ENCODE measurements at places on chromosomes 16 and 17.

DNA sequence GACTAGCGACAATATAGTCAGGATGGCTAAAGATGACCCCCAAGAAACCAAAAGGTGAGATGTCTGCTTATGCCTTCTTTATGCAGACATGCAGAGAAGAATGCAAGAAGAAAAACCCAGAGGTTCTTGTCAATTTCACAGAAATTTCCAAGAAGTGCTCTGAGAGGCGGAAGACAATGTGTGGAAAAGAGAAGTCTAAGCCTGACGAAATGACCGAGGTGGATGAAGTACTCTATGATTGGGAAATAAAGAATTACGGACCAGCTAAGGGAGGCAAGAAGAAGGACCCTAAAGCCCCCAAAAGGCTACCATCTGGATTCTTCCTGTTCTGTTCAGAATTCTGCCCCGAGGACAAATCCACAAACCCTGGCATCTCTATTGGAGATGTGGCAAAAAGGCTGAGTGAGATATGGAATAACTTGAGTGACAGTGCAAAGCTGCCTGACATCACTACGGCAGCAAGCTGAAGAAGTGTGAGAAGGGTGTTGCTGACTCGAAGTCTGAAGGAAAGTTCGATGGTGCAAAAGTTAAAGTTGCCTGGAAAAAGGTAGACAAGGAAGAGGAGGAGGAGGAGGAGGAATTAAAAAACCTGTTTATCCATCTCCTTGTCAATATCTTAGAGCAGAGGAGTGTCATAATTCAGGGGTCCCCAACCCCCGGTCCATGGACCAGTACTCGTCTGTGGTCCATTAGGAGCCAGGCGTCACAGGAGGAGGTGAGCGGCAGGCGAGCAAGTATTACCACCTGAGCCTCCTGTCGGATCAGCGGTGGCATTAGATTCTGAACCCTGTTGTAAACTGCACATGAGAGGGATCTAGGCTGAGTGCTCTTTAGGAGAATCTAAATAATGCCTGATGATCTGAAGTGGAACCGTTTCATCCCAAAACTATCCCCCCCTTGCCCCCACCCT is 25.1 kb upstream of the ADGRG1 start:
- DNase-seq: no peak

GRCh38 chr17:75091855-75092327 is 4.1 kb downstream of the SLC16A5 start:
- DNase-seq: no peak

GRCh38 chr16:17939122-17939536 is 397.4 kb downstream of the NPIPA8 start:
- DNase-seq: no peak

DNA sequence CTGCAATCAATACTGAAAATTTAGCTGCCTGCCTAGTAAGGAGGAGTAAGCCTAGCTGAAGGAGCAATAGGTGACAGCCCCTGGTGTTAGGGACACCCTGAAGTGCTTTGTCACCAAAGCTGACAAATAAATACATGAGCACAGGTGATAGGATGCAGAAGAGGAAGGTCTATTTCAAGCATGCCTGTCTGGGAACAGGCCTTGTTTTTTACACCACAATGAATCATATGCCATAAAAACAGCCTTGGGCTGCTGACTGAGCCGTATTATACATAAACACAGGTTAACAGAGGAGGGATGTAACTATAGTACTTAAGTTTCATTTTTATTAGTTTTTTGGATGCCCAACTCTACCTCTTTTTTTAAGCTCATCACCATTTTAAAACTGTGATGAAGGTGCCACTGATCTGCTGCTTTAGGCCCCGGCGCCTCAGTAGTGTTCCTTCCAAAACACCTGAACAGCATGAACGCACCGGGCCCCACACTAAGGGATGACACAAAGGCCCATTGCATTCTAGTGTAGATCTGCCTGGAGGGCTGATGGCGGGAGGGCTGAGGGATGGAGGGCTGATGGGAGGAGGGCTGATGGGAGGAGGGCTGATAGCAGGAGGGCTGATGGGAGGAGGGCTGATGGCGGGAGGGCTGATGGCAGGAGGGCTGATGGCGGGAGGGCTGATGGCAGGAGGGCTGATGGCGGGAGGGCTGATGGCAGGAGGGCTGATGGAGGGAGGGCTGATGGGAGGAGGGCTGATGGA is 150.3 kb downstream of the AATF start:
- DNase-seq: no peak

DNA sequence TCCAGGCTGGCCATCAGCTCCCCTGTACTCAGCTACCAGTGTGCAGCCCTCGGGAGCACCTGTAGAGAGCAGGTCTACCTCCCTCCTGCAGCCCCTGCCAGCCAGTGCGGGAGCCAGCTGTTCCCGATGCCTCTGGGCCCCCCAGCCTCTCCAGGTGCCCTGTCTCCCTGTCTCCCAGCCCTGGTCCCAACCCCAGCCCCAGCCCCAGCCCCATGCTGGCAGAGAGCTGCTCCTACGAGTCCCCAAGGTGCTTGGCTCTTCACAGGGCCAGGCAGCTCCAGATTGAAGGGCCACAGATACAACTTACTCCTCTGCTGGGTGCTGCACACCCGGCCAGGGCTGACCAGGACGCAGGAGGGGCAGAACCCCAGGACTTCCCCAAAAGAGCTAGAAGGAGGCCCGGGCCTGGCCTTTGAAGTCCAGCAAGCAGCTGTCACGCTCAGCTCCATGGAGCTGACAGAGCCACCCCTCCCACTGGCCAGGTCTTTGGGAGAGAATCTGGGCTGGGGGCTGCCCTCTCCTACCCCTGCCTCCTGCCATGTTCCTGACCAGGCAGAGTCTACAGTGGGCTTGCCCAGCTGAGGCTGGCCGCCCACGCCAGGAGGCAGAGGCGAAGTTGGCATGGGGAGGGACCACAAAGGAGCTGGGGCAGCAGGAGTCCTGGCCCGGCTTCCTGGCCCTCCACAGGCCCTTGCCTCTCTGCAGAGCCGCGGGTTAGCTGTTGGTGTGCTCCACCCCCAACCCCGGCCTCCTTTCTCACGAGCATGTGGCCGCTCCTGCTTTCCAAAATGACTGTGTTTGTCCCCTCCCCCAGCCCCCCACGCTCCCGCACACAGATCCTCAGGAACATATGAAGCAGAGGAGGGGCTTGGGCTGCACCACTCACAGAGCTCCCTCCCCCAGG is 9.5 kb upstream of the ADAM11 start:
- DNase-seq: no peak

GRCh38 chr16:30112197-30113030 is 923 bp downstream of the GDPD3 start:
- peak; percentile 64 for DNase-seq

DNA sequence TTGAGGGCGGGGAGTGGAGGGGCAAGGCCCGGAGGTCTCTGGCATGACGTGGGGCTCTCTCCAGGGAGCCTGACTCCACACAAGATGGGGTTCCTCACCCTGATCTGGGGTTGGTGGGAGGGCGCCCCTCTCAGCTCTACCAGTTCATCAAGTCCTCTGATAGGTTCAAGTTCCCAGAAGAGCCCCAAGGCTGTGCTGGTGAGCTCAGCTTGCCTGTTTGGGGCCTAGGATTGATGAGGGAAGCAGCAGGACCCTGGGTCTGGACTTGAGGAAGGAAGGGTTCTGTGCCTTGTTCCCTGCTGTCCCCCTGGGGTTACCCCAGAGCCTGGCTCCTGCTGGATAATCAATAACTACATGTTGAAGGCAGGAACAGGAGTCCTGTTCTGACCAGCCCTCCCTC is 3.5 kb downstream of the MGAT5B start:
- DNase-seq: no peak

DNA sequence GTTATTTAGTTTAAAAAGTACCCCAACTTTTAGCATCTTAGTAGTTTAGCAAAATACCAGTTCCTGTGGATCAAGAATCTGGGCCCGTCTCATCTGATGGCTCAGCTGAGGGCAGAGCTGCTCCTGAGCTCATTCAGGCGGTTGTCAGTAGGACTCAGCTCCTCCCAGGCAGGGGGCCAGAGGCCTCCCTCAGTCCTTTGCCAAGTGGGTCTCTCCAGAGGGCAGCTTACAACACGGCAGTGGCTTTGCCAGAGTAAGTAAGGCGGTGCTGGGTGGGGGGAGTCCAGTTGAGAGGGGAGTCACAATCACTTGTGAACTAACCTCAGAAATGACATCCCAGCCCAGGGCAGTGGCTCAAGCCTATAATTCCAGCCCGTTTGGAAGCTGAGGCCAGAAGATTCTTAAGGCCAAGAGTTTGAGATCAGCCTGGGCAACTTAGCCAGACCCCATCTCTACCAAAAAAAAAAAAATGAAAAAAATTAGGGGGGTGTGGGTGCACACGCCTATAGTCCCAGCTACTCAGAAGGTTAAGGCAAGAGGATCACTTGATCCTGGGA is 81.5 kb upstream of the MED9 start:
- DNase-seq: no peak

- peak; percentile 80 for DNase-seq
Observed at GRCh38 chr16:1772908-1773702, at the start of gene MRPS34. Gene MRPS34 (minus strand): TSS chr16:1773134. CDS start chr16:1773119, 15 bp downstream.

DNA sequence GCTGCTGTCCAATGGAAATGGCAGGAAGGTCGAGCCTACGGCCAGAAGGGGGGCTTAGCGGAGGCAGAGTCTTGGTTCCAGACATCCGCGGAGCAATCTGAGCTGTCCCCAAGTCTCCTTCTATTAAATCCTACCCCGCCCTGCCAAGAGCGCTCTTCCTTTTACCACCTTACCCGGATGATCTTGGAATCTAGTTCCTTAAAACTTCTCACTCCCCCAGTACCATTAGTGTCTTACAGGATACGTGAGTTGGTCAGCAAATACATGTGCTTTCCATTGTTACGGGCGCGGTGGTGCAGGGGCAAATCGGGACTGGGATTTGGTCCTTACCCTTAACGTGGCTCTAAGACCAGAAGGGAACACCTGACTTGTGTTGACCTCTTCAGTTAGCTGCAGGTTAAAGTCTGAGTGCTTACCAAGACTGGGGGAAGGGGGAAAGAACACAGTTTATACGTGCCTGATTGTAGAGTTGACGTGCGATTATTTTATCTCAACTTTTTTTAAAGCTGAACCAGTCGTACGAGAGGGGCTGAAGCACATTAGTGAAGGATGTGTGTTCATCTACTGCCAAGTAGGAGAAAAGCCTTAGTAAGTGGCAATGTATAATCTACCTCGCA is 495 bp downstream of the TXNDC17 start:
- no peak for DNase-seq

DNA sequence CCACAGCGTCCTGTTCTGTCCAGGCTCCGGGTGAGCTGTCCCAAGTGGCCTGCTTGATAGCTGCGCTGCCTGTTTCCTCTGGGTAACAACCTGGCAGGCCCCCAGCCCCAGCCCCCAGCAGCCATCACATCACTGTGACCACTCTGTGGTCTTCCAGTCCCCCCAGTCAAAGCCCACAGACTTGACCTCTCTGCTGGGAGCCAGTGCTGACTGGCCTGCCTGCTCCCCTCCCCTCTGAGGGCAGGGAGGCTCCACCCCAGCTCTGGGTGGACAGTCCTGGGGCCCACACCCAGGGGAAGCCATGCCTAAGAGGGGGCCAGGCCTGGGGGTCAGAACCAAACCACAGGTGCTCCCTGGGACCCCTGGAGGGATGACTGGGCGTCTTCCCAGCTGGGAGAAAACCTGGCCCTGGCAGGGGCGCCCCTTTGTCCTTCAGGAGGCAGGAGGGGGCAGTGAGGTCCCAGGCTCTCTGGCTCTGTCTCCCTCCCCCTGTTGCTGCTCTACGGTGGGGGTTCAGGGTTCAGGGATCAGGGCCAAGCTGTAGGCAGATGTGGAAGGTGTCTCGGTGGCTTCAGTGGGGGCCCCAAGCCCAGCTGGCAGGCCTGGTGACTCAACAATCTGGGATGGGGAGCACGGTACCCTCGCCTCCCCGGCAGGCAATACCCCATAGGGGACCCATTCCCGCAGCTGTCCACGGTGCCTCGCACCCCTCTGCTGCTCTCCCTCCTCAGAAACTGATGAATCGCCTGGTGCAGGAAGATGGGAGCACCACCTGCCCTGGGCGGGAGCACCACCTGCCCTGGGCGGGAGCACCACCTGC is 1.8 kb upstream of the SLC16A3 start:
- DNase-seq: no peak

- peak; percentile 55 for DNase-seq
Observed at GRCh38 chr16:80580109-80580832, 39.5 kb downstream of the DYNLRB2 start.

DNA sequence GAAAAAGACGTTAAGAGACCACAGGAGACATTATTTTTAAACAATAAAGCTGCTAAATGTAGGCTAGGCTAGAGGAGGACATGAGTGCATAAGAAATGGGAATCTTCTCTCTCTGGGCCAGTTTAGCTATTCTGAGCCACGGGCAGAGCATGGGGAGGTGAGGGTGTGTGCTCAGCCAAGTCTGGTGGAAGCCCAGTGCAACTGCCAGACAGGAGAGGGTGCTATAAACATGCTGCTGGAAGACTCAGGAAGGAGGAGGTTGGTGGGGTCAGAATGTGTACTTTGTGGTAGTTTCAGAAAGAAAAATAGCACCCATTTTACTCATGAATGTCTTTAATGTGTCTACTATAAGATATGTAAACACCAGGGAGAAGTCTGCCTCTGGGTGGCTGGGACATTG is 5.9 kb upstream of the SDK2 start:
- DNase-seq: no peak

- DNase-seq: no peak
Observed at GRCh38 chr17:21058098-21058893, 15.5 kb upstream of the USP22 start.

DNA sequence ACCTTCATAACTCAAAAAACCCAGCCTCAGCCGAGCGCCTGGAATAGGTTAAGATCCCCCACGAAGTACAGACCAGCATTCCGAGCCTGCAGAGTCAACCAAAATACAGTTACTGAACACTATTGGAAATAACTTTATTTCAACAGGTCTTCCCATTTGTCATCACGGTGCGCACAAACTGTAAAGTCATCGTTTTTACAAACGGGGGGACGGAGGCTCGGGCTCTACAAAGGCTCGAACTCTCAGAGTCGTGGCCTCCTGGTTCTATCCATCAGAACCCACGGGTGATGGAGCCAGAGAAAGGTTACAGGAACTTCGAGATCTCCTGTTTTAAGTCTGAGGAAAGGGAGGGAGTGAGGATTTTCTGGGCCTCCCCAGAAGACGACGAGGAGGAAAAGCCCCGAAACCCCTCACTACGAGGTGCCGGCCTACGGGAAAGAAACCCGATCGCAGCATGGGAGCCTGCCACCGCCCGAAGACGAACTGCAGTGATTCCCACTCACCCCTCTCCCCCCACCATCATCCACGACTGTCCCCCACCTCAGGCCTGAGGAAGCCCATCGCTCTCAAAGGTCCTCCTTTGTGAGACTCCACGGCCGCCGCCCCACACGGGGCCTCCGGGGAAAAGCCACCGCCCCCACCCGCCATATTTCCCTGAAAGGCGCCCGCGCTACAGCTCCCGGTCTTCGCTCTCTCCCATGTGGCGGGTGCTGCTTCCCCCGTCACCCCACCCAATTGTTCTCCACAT is 917 bp downstream of the YWHAE start:
- DNase-seq: no peak

- peak; percentile 4 for DNase-seq
Observed at GRCh38 chr16:53629151-53629550, 74.5 kb downstream of the RPGRIP1L start.

Measured in germinal center (tissue), 1 donor.